Central memory CD8-positive, alpha-beta T cell (primary cell): ENCODE measurements at places on chromosomes 13 and 19.
A peak's percentile ranks its signal among the peaks of the same experiment; 100 is the strongest.

- no peaks in the 10 kb centered on the region for H3K4me1 ChIP-seq
- H3K27ac ChIP-seq = no peak overlapping the region
- peaks cover 2% of the 10 kb centered on the region for H3K36me3 ChIP-seq
- peaks cover 36% of the 10 kb centered on the region for H3K27me3 ChIP-seq
- no peak for DNase-seq
These were observed 5.9 kb downstream of the FRY start for GRCh38 chr13:32037471-32037870.

GRCh38 chr19:35213663-35214632 lies 14.6 kb downstream of the FAM187B start:
- H3K4me3 ChIP-seq = peak overlapping the region; percentile 62
- DNase-seq = peak; percentile 53
- no peaks in the 10 kb centered on the region for H3K27me3 ChIP-seq
- peak overlapping the region; percentile 100 for H3K27ac ChIP-seq
- H3K36me3 ChIP-seq = peaks cover 21% of the 10 kb centered on the region

DNA sequence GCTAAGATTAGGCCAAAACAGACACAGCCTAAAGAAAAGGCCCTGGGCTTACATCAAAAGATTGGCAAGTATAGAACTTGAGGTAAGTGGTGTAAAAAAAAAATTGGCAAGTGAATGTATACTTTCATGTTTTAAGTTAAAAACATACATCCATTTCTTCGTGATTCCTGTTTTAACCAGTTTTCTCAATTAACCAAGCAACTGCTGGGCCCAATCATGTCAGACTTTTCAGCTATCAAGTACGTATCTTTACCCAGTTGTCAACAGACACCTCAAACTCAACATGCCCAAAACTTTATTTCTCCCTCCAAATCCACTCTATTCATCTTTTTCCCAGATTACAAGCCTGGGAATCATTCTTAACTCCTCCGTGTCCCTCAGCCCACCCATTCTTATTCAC lies 1.0 kb downstream of the PCID2 start:
- H3K27me3 ChIP-seq = no peaks in the 10 kb centered on the region
- peak overlapping the region; percentile 88 for H3K27ac ChIP-seq
- peak overlapping the region; percentile 86 for H3K4me3 ChIP-seq
- no peak for DNase-seq
- peaks cover 19% of the 10 kb centered on the region for H3K36me3 ChIP-seq
- peaks cover 72% of the 10 kb centered on the region for H3K4me1 ChIP-seq

DNA sequence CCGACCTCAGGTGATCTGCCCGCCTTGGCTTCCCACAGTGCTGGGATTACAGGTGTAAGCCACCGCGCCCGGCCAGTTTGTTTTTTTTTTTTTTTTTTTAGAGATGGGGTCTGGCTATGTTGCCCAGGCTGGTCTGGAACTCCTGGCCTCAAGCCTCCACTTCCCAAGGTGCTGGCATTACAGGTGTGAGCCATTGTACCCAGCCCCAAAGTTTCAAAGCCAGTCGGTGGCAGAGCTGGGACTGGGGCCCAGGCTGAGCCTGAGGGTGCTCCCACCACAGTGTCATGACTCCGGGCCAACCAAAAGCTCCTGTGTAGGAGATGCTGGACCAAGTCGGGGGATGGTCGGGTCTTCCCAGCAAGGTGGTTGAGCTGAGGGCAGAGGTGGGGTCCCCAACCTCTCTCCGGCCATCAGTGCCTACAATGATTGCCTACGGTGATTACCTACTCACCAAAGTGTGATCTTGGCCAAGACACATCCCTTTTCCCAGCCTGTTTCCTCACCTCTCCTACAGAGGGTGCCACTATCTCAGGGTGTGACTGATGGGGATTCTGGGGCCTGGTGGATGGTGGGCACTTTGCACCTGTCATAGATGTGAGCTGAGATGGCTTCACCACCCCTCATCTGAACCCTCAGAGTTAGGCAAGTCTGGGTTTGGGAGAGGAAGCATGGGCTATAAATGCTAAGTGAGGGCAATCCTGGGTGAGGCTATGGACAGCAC lies 5.9 kb upstream of the SAMD1 start:
- peaks cover 9% of the 10 kb centered on the region for H3K4me1 ChIP-seq
- peaks cover 22% of the 10 kb centered on the region for H3K36me3 ChIP-seq
- no peak for DNase-seq
- no peak overlapping the region for H3K4me3 ChIP-seq
- H3K27ac ChIP-seq = no peak overlapping the region

GRCh38 chr19:54456423-54457373 lies 6.9 kb downstream of the LENG9 start:
- no peak overlapping the region for H3K4me3 ChIP-seq
- H3K4me1 ChIP-seq = peaks cover 38% of the 10 kb centered on the region
- H3K36me3 ChIP-seq = peaks cover 88% of the 10 kb centered on the region
- H3K27me3 ChIP-seq = no peaks in the 10 kb centered on the region
- H3K27ac ChIP-seq = peak overlapping the region; percentile 8

- H3K27me3 ChIP-seq = peaks cover 55% of the 10 kb centered on the region
- H3K4me1 ChIP-seq = peaks cover 5% of the 10 kb centered on the region
- no peaks in the 10 kb centered on the region for H3K36me3 ChIP-seq
- no peak overlapping the region for H3K27ac ChIP-seq
- DNase-seq = peak; percentile 8
These were observed 67.8 kb downstream of the SPACA7 start for GRCh38 chr13:112443995-112444311.
